ENCODE measurements at places on chromosomes 1 and 21.

DNA sequence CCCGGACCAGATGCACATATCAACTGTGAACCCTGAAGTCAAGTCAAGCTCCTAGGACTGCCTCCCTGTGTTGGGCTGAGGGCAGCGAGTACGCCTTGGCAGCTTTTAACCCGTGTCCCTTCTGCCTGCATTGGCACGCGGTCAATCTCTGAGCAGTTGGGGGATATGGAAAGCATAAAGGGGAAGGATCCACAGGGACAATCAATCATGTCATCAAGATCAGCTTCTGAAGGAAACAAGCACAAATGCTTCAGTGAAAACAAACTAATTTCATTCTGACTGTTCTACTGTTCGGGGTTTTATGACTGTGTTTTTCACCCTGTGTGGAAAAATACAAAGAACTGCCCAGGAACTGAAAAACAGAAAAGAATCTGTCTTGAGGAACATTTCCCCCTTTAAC, 106.2 kb downstream of the RUNX1 start:
- DNase-seq = no peak

GRCh38 chr1:148264374-148265276, 112.5 kb upstream of the NBPF11 start:
- DNase-seq = no peak

- DNase-seq = peak; percentile 69
These were observed 343.4 kb downstream of the MATN1 start for GRCh38 chr1:30379684-30380624.

DNA sequence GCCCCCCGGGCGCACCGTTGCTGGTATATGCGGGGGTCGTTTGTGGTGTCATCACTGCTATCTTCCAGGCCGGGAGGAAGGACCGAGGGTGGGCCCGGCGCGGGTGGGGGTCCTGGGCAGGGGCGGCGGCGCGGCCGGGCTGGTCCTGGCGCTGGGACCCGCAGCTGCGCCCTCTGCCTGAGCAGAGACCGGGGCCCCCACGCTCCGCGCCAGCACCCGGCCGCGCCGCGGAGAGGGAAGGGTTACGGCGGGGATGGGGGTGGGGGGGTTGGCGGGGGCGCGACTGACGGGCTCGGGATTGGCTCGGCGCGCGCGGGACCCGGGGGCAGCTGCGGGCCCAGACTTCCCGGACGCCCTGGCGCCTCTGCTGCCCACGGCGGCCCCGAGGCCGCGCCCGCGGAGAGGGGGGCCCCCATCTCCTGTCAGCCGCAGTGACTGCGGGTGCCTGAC, 13.8 kb upstream of the SAMD11 start:
- DNase-seq = no peak

- no peak for DNase-seq
These were observed 182.0 kb upstream of the C21orf91 start for GRCh38 chr21:18000981-18001686.

DNA sequence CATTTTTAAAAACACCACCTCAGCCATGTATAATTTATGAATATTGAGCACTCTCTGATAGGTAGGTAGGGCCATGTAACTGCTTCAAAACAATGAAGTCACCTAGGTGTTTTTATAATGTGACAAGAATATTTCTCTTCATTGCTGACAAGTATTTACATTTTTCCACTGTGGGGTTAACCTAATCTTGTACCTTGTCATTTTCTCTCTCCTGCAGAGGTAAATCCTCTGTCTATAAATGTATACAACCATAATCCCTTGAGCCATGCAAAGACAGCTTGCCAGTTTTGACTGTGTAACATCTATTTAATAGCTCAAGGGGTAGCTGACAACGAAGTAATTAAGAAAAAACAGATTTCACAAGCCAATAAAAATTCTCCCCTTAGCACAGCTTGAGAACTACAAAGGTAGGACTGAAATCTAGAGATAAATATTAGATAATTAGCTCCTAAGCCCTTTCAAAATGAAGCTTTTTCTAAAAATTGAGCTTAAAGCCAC, 137.6 kb upstream of the POGK start:
- no peak for DNase-seq
